ENCODE measurements at places on chromosomes 6 and 20.

DNA sequence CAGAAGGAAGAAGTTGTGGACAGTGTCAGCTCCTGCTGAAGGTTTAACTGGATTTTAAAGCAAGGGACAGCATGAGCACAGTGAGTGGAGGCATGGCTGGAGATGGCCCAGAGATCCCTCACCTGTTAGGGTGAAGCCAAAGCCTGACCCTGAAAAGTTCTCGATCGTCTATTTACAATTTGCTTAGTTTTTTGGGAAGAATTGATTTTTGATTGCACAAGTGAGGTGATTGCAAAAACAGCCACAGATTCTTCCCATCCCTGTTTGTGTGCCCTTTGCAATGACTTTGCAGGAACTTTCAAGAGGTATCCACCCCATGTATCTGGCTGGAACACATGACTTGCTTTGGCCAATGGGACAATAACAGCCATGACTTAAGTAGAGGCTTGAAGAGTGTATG lies 170.1 kb downstream of the TFAP2C start:
- DNase-seq: no peak

DNA sequence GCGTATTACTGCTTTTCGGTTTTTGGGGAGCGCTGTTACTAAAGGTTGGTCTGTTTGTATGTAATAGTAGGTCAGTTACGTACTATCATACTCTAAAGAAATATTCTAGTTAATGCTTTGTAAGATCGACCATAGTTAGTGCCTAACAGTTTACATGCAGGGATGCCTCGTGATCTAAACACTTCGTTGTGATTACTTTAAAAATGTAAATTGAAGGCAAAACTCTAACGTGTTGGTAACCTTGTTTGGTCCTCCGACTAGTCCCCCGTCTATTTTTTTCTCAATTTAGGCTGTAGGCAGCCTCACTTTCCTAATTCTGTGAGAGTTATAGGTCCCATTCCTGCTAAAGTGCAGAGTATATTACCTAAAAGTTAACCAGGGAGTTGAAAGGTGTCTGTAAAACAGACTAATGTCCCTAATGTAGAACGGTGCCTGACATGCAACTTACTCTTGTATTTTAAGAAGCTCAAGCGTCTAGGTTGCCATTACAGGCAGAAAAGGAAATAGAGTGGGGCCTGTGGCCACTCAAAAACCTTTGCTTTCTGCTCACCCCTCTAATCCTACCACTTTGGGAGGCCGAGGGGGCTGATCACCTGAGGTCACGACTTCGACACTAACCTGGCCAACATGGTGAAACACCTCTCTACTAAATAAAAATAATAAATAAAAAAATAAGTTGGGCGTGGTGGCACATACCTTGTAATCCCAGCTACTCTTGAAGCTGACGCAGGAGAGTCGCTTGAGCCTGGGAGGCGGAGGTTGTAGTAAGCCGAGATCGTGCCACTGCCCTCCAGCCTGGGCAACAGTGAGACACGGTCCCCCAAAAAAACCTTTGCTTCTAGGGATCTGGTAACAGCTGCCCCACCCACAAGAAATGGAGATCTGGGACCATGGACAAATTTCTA lies 37.8 kb downstream of the HFE start:
- peak; percentile 43 for DNase-seq

- no peak for DNase-seq
Measured at GRCh38 chr20:17896771-17897369, 71.7 kb downstream of the SNX5 start.

GRCh38 chr20:61045876-61046585 lies 206.0 kb upstream of the CDH4 start:
- DNase-seq: no peak

GRCh38 chr6:83307849-83308248 lies 114.7 kb downstream of the RWDD2A start:
- no peak for DNase-seq

DNA sequence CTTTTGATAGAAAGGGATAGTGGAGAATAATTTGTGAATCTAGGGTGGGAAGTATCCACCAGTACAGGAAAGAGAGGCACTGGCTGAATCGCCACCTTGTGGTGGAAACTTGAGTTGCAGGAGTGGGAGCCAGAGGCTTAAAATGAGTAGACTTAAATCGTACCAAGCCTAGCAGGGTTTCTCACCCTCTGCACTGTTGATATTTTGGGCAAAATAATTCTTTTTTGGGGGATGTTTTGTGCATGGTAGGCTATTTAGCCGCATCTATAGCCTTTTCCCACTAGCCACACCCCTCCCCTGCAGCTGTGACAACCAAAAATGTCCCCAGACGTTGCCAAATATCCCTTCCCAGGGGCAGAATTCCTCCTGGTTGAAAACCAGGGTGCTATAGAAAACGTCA lies 119.1 kb downstream of the DHX35 start:
- DNase-seq: peak; percentile 85

DNA sequence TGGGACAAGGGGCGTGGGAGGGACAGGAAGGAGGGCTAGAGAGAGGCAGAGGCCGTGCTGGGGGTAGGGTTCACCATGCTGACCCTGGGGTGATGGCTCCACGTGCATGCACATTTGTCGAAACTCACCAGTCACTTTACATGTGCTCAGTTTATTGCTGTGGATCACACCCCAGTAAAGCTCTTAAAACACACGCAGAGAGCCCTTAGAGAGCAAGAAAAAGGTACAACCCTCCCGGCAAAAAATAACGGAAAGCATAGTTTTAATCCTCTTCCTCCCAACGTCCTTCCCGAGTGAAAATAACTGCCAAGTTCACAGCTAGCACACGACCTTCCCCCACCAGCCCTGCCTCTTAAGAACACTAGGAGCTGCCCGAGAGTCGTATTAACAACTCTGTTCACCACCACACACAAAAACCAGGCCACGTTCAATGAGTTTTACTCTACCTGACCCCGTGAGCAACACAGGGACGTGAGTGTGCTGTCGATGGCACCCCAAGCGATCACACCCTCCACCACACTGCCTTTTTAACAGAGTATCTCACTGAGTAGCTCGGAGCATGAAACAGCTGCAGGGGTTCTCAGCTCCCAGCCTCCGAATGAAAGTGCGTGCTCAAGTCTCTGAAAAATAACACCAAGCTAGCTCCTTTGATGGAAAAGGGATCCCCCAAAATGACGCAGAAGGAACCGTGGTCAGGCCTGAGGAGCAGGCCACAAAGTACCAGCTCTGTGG lies 39.7 kb downstream of the TAF4 start:
- DNase-seq: no peak

DNA sequence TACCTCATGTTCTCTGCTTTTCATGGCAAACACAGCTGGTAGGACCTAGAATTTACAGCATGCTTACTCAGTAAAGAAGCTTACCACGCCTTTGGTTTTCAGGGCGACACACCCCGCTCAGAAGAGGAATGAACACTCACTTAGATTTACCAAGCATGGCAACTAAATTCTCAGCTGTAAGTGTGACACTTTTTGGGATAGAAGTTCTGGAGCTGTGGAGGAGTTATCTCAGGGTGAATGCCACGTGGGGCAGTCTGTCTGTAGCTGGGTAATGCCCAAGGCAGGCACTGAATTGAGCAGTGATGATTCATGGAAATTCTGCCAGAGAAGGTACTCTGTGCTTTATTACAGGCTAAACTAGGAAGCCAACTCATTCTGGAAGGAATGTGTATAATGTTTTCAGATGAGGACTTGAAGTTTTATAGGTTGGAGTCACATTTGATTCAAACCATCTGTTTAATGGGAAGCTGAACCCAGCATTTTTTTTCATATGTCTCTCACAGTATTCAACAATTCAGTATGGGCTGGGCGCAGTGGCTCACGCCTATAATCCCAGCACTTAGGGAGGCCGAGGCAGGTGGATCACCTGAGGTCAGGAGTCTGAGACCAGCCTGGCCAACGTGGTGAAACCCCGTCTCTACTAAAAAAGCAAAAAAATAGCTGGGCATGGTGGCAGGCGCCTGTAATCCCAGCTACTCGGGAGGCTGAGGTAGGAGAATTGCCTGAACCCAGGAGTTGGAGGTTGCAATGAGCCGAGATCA lies 3.5 kb upstream of the PRIM2 start:
- DNase-seq: peak; percentile 29

DNA sequence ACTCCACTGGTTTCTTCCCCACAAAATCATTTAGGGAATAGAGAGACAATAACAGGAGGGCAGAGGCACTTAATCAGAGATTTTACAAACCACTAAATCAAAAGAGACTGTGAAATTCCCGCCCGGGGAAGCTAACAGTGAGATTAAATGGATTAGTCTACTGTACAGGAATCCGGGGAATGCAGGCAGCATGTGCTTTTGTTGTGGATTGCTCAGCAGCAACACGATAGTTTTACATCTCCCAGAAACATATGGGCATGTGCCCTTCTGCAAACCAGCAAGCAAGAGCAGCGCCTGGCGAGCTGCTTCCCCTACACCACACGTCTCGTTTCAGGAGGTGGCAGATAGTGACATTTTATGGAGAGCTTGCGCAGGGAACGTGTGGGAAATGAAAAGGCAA lies 382.3 kb downstream of the CD83 start:
- DNase-seq: no peak

GRCh38 chr6:101397199-101397598 lies 3.7 kb downstream of the GRIK2 start:
- no peak for DNase-seq

- DNase-seq: no peak
Measured at GRCh38 chr20:20017844-20018185, 653 bp downstream of the NAA20 start.

GRCh38 chr20:31835977-31836852 lies 9.2 kb downstream of the FOXS1 start:
- peak; percentile 62 for DNase-seq

- DNase-seq: no peak
Measured at GRCh38 chr6:3617192-3617631, 134.3 kb downstream of the PXDC1 start.

- DNase-seq: peak; percentile 55
Measured at GRCh38 chr6:35052694-35053565, 88.2 kb downstream of the TCP11 start.

GRCh38 chr6:26017632-26017966 lies 55.0 kb downstream of the TRIM38 start:
- no peak for DNase-seq

DNA sequence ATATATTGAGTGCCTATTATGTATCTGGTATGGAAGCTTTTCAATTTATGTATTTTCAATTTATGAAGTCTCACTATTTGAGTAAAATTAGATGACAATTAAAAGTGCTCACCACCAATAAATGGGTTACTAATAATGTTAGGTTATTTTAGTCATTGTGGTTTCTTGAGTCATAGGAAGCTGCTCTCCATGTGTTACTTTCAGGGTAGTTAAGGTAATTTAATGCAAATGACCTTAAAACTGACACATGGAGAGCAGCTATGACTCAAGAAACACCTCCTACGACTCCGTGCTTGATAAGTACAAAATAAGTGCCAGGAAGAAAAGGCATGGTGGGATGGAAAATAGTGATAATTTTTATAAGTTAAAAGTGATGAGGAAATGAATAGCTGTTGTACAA lies 16.5 kb upstream of the TINAG start:
- DNase-seq: no peak

DNA sequence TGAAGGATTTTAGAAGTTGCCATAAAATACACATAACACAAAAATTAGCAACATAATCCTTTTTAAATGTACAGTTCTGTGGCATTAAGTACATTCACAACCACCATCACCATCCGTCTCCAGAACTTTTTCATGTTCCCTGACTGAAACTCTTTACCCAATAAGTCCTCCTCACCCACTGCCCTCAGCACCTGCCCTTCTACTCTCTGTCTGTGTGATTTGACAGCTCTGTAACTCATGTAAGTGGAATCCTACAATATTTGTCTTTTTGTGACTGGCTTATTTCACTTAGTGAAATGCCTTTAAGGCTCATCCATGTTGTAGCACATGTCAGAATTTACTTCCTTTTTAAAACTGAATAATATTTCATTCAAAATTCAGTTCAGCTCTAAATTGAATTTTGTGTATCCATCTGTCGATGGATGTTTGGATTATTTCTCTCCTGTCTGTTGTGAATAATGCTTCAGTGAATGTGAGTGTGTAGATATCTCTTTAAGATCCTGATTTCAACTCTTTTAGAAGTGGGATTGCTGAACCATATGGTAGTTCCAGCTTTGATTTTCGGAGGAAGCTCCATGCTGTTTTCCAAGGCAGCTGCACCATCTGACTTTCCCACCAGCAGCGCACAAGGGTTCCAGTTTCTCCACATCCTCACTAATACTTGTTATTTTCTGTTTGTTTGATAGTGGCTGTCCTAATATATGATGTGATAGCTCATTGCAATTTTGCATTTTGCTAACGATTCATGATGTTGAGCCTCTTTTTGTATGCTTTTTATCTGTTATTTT lies 4.2 kb downstream of the ENTPD6 start:
- DNase-seq: no peak

DNA sequence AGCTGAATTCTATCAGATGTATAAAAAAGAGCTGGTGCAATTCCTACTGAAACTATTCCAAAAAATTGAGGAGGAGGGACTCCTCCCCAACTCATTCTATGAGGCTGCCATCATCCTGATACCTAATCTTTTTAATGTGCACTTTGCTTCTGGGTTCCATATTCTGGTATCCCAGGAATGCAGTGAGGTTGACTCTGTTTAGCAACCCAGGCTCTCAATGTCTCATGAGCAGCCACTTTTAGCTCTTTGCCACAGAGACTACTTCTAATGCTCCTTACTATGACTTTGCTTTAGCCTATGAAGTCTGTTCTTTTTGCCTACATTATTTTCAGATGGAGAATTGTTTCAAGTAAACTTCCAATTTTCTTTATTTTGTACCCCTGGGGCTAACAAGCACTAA lies 185.5 kb upstream of the NRSN1 start:
- DNase-seq: no peak

Measured in left colon (tissue), 2 donors.